Activated naive CD4-positive, alpha-beta T cell treated with anti-CD3 and anti-CD28 coated beads for 36 hours (primary cell): ENCODE measurements at places on chromosomes 2 and 18. TPM values are rescaled to one million over a fixed set of nuclear protein-coding genes. Genes with fewer than 3 reads are reported as not detected.

DNA sequence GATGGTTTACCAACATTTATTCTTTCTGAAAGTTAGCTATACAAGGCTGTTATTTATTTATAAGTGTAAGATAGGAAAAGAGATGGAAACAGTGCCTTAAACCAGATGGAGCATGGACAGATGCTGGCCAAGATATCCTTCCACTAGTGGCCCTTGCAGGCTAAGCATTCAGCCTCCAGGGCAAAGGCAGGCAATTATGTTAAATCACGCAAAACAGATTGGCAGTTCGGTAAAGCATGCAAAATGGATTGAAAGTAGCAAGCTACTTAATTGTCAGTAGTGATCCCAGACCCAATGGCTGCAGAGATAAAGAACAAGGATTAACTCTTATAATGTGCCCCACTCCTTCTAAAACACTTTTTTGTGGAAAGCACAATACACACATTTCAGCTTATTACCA lies 105.4 kb upstream of the MAP4K3 start:
- DNase-seq, result no peak

- no peak for DNase-seq
Observed at GRCh38 chr2:33022989-33023727, 76.4 kb downstream of the LTBP1 start.

DNA sequence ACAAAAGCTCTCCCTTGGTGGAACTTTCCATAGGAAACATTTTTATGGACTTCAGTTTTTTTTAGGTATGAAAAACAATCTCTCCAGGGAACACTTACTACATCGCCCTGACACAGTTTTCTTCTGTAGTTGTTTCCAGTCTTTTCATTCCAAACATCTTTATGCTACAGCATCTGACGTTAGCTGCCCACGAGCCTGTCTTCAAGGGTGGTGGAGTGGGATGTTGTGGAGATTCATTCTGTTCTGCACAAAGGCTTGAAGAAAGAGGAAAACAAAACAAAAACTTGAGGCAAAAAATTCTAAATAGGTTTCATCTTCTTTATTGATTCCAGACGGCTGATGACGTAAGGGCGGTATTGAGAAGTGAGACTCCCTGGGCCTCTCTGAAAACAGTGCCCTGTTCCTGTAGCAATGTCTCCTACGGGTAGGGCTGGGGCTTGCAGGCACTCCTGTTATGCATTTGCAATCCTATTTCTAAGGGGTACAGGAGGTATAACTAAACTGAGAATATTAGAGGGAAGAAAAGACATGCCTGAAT lies 375.0 kb downstream of the RNF144A start:
- no peak for DNase-seq

GRCh38 chr2:202193305-202193704 lies 45.1 kb downstream of the SUMO1 start:
- no peak for DNase-seq

GRCh38 chr2:165847001-165847400 lies 53.0 kb upstream of the GALNT3 start:
- DNase-seq, result no peak

UGT1A4 gene
- not detected for total RNA-seq

DNA sequence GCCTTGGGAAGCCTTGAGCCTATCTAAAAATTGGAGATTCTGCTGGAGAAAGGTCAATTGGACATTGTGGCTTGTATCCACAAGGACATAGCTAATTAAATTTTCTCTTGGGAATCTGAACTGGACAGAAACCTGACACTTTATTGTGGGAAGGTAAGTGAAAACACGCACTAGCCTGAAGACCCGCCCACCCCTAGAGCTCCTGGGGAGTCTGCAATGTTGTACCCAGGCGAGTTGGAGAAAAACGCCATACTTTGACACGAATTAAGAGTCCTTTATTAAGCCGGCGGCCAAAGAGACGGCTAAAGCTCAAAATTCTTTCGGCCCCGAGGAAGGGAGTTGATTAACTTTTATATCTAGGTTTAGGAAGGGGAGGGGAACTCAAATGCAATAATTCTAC lies 1.2 kb upstream of the ZNF892 start:
- no peak for DNase-seq
